ENCODE measurements at places on chromosomes 11 and 22.

DNA sequence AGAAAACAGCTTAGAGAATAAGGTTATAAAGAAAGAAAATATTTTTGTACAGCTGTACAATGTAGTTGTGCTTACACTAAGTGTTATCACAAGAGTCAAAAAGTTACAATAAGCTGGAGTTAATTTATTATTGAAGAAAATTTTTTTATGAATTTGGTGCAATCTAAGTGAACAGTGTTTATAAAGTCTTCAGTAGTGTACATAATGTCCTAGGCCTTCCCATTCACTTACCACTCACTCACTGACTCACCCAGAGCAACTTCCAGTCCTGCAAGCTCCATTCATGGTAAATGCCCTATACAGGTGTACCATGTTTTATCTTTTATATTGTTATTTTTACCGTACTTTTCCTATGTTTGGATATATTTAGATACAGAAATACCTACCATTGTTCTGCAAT, 34.7 kb downstream of the GDPD4 start:
- ATAC-seq = no peak

DNA sequence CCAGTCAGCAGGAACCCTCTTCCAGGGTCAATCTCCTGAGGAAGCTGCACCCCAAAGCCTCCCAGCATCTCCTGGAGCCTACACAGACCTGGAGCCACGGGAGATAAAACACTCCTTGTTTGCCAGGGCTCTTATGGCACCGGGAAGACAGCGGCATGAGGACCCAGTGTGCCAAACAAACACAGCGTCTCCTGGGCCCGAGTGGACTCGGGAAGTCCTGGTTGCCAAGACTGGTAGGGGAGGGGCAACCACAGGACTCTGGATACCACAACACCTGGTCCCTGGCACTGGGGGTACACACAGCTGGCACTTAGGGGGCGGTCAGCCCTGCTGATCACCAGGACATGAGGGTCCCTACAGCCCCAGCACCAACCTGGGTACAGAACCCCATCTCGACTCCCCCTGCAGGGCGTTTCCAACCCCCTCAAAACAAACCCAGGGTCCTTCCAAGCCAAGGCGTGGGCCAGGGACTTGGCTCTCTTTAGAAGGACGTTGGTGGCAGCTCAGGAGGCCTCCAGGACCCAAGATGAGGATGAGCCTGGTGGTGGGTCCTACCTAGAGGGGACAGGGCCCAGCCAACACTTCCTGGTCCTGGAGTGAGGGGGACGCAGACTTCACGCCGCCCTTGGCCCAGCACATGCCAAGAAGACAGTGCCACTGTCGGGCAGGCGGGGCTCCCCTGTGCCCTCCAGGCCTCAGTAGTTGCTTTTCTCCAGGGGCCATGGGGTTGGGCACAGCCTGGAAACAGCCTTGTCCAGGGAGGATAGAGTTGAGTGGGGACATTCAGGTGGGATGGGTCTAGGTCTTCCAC, 85.0 kb downstream of the CELSR1 start:
- ATAC-seq = no peak

DNA sequence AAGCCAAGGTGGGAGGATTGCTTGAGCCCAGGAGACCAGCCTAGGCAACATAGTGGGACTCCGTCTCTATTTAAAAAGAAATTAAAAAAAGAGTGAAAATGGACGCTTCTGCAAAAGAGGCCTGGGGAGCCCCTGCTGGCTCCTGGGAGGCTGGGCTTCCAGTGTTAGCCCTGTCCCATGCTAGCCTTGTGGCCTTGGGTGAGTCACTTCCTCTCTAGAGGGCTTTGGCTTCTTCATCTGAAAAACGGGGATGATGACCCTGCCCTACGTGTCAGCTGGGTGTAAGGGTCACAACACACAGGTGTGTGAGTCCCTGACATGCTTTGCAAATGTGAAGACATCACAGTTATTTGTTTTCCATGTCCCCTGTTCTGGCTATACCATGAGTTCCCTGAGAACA, 32.8 kb downstream of the FAM227A start:
- no peak for ATAC-seq

DNA sequence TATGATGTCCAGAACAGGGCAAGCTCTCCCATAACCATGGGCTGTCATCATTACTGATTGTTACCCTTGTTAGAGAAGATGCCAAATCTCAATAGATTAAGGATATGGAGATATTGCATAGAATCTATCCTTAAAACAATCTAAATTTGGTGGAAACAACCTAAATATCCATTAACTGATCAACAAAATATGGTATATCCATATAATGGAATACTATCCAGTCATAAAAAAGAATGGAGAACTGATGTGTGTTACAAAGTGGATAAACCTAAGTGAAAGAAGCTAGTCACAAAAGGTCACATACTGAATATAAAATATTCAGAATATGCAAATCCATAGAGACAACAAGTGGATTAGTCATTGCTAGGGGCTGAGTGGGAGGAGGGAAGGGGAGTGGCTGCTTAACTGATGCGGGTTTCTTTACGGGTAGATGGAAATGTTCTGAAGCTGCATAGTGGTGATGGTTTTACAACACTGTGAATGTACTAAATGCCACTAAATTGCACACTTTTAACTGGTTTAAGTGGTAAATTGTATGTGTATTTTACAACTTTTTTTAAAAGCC, 36.1 kb upstream of the SMCO4 start:
- ATAC-seq = no peak

- ATAC-seq = no peak
Measured at GRCh38 chr11:60209977-60210376, 27.1 kb upstream of the MS4A6A start.

DNA sequence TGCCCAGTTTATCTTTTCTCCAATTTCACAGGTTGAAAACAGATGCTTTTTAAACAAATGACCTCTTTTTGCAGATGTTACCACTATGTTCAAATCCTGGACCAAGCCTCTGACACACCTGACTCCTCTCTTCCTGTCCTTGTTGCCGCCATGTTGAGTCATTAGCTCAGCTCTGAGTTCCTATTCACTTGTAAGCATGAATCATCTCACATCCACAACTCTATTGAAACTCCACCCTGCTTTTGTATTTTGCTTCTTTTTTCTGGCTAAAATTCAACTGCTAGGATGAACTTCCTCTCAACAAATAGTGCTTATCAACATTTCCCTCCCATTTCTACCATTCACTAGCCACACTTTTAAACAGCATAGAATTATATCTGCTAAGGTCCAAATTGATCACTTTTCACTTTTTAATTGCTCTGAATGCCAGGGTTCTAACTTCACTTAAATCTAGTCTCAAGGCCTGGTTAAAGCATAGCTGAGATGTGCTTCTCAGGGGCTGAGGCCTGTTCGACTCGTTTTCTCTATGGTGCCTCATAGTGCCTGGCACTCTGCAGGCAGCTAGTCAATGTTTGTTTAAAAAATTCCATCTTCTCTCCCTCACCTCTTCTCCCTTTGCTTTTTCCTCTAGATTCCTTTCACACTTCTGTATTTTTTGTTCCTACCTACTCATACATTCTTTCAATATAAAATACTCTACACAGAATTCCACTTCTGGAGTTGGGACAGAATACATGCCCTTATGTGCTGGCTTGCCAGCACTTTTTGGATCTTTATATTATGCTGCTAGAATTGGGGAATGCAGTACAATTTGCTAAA, 3.9 kb downstream of the JOSD1 start:
- ATAC-seq = no peak

- no peak for ATAC-seq
Measured at GRCh38 chr11:57867966-57868365, 106.4 kb downstream of the CTNND1 start.

DNA sequence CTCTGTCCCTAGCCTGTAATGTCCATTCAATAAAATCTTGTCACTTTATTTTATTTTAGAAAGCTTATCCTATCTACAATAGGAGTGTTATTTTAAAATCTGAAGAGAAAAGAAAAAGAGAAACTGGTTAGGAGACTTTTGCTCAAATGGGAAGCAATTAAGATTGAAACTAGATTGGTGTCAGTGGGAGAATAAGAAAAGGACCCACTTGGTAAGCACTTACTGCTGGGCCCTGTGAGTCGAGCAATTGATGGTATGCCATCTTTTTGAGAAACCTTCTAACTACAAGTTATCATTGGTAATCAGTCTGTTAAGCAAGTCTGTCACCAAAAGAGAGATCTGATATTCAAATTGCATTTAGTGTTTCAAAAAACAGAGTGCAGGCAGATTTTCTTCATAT, 258.4 kb downstream of the GRM5 start:
- no peak for ATAC-seq

DNA sequence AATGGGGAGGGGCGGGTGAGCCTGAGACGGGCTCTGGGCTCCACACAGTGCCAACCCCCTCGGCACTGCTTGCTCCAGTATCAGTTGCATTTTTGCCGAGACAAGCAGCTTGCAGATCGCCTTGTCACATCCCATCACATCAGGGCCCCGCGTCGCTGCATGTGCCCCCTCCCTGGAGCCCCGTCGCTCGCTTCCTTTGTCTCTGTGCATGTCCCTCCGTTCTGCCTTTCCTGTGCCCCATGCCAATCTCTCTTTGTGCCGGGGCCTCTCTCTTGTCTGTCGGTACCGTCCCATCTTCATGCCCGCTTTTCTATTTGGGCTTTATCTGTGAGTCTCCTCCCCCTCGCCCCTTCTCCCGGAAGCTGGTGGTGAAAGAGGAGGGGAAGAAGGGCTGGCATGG, 202.2 kb downstream of the CEP164 start:
- no peak for ATAC-seq

DNA sequence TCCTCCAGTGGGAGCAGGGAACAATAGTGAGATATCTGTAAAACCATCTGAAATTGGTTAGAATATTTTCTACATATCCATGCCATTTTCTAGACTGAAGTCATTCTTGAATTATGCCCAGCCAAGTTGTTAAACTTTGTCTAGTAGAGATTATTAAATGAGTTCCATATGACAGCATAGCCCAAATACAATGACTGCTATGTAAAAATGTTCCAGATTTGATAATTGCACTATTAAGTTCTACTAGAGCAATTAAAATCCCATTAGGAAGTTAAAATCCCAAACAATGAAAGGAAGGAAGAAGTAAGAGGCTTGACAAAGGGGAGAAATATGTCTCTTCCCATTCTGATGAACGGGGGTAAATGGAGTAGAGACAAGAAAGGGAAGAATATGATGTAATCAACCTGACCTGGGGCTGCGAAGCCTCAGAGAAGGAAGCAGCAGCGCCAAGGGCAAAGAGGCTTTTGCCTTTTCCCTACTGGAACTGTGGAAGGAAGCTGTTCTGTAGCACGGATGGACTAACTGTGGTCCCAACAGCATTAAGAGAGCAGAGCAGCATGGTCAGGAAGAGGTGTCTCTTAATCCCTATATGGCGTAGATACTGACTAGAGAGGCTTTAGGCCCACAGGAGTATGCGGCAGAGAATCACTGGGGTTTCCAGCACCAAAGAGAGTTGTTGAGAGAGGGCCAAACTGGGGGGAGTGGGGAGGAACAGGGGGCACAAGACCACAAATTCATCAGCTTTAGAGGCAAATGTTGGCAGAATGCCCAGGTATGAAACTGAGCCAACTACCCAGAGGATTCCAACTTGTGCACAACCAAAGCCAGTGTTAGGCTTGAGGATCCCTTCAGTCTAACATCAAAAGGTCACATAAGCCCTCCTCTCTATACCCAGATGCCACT, 26.7 kb downstream of the RRP8 start:
- no peak for ATAC-seq

DNA sequence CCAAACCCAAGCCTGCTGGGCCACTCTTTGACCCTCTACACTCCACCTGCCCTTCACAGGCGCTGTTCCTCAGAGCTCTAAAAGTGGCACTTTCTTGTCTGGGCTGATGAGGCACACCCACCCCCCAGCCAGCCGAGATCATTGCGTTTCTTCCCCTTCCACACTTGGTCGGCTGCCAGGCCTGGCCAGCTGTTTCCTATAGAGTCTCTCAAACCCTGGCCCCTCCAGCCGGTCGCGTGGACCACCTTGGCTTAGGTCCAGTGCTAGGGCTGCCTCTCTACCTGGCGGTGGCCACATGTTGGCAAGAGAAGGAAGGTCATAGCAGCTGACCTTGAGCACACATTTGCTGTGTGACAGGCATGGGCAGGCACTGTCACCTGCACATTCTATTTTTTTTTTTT, 60.6 kb downstream of the PPP6R2 start:
- ATAC-seq = no peak

DNA sequence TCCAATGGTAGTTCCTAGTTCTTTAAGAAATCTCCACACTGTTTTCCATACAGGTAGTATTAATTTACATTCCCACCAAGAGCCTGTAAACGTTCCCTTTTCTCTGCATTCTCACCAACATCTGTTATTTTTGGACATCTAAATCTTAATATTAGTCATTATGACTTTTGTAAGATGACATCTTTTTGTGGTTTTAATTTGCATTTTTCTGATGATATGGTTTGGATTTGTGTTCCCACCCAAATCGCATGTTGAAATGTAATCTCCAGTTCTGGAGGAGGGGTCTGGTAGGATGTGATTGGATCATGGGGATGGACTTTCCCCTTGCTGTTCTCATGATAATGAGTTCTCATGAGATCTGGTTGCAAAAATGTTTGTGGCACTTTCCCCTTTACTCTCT, 89.0 kb downstream of the MUC15 start:
- no peak for ATAC-seq

- ATAC-seq = no peak
Measured at GRCh38 chr11:65817312-65817834, 16.4 kb upstream of the SNX32 start.

DNA sequence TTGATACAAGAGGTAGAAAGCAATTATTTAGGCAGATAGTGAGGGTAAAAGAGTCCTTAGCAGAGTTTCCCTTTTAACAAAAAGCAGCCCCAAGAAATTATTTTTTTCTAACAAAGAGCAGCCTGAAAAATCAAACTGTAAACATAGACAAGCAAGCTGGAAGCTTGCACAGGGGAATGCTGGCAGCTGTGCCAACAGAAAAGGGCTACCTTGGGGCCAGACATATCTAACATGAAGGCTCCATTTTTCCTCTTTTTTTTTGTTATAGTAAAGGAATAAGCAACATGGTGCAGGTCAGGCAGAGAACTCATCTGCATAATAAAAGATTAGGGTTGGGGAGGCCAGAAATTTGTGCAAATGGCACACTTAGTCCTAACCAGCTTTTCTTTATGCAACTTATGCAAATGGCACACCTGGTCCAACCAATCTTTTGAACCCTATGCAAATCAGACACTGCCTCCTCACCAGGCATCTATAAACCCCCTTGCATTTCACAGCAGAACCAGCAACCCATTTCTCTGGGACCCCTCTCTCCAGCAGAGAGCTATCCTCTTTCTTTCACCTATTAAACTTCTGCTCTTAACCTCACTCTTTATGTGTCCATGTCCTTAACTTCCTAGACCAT, 41.8 kb downstream of the PDGFD start:
- no peak for ATAC-seq

GRCh38 chr11:69746752-69747742, 28.1 kb downstream of the FGF4 start:
- no peak for ATAC-seq

GRCh38 chr11:46983598-46983997, 47.0 kb downstream of the CSTPP1 start:
- no peak for ATAC-seq

GRCh38 chr11:65975771-65976170, 14.2 kb downstream of the SART1 start:
- no peak for ATAC-seq
